ENCODE measurements at places on chromosomes 1 and 21. TPM values are rescaled to one million over a fixed set of nuclear protein-coding genes. Genes with fewer than 3 reads are reported as not detected.

CFAP107 gene
- total RNA-seq: not detected

KIF21B gene
- total RNA-seq: 110 TPM

FCRL1 gene
- 11.9 TPM for total RNA-seq

CD2 gene
- 119 TPM for total RNA-seq

OR2T29 gene
- not detected for total RNA-seq

BSND gene
- not detected for total RNA-seq

FAM229A gene
- 32.0 TPM for total RNA-seq

CELA3A gene
- 11.4 TPM for total RNA-seq

CA6 gene
- total RNA-seq: 2.1 TPM

CD1D gene
- total RNA-seq: 0.22 TPM

TDRD10 gene
- total RNA-seq: not detected

ITLN2 gene
- total RNA-seq: not detected

SEC16B gene
- not detected for total RNA-seq

COL24A1 gene
- total RNA-seq: 0.40 TPM

IFNLR1 gene
- total RNA-seq: 6.0 TPM

All from T-cell (primary cell).